Right renal cortex interstitium (tissue), 3 donors: ENCODE measurements at places on chromosomes 5 and 9.

GRCh38 chr5:53416144-53416738 lies 64.2 kb upstream of the FST start:
- no peak for DNase-seq

DNA sequence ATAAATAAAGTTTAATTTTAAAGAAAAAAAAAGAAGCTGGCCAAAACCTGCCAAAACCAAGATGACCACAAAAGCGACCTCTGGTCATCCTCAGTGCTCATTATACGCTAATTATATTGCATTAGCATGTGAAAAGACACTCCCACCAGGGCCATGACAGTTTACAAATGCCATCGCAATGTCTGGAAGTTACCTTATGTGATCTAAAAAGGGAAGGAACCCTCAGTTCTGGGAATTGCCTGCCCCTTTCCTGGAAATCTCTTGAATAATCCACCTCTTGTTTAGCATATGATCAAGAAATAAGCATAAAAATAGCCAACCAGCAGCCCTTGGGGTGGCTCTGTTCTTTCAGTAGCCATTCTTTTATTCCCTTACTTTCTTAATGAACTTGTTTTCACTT lies 178.3 kb upstream of the MAP1B start:
- DNase-seq = no peak

GRCh38 chr9:91248707-91249106 lies 113.0 kb downstream of the AUH start:
- DNase-seq = no peak

DNA sequence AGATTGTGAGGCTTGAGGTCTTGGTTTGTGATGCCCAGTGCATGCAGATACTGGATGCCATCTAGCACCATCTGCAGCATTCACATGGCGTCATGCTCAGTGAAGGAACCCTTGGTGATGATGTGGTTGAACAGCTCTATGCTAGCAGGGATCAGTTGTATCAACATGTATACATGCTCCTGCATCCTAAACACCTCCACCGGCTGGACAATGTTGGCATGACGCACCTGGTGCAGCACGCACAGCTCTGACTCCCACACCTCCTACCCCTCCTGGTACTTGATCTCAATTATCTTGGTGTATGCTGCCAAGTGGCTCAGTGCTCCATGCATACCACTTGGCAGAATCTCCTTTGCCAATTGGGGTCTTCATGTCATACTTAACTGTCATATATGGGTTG lies 49.1 kb downstream of the MTREX start:
- no peak for DNase-seq

GRCh38 chr9:78357165-78357873 lies 60.4 kb downstream of the PSAT1 start:
- DNase-seq = no peak

DNA sequence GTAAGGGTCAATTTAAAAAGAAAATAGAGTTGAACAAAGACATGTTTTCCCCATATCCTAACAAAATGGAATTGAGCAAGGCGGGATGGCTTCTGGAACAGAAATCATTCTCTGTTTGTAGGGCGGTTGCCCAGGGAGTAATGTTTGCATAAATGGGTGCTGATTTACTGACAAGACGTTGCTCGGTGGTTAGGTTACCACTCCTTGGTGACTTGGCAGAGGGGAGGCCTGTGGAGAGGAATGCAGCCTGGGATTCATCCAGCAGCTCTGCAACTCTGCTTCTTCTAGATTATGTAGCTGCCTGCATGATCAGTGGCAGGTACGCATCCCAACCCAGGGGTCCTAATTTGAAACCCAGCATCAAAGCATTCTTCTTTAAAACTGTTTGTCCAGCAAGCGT lies 200.2 kb downstream of the CFAP90 start:
- no peak for DNase-seq

GRCh38 chr5:2017540-2018389 lies 135.0 kb upstream of the IRX4 start:
- no peak for DNase-seq

DNA sequence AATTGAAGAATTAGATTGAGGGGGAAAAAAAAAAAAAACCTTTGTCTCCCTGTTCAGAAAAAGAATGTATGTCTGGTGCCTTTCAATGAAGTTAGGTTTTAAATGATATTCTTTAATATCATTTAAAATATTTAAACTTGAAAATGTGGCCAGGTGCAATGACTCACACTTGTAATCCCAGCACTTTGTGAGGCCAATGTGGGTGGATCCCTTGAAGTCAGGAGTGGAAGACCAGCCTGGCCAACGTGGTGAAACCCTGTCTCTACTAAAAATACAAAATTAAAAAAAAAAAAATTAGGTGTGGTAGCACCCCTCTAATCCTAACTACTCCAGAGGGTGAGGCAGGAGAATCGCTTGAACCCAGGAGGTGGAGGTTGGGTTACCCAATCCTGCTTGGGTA lies 111.1 kb upstream of the RASA1 start:
- DNase-seq = no peak

GRCh38 chr9:104071589-104071988 lies 22.5 kb upstream of the SMC2 start:
- no peak for DNase-seq

DNA sequence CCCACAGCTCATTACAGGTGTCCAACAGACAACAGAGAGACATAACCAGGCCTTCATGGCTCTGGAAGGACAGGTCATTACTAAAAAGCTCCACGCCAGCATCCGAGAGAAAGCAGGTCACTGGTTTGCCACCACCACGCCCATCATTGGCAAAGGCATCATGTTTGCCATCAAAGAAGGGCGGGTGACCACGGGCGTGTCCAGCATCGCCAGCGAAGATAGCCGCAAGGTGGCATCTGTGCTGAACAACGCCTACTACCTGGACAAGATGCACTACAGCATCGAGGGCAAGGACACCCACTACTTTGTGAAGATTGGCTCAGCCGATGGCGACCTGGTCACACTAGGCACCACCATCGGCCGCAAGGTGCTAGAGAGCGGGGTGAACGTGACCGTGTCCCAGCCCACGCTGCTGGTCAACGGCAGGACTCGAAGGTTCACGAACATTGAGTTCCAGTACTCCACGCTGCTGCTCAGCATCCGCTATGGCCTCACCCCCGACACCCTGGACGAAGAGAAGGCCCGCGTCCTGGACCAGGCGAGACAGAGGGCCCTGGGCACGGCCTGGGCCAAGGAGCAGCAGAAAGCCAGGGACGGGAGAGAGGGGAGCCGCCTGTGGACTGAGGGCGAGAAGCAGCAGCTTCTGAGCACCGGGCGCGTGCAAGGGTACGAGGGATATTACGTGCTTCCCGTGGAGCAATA lies 29.3 kb upstream of the WWC1 start:
- DNase-seq = no peak

DNA sequence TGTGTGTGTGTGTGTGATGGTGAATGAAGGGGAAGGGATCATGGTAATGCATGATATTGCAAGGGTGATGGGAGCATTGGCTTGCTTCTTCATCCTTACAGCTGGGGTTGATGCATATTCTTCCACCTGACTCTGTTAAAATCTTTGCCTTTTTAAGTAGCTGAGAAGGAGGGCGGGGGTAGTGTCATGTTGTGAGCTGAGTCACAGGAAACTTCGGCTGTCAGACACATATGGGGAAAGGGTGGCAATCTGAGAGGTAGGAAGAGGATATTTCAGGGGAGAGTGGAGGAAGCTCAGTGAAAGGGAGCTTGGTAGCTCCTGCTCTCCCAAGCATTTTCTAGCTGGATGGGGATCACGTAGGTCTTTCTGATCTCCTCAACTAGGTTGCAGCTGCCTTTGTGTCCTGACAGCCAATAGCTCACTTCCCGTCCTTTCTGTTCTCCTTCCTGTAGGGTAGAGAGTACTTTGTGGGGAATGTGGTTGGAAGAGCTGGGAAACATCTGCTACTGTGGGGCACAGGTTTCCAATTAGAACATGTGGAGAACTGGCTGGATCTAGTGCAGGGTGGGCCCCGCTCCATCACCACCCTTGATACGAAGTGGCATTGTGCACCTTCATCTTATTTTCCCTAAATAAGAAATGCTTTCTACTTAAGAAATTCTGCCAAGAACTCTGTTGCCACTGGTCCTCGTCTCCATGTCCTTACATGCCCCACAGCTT lies 18.1 kb upstream of the CLK4 start:
- DNase-seq = no peak

- no peak for DNase-seq
Observed at GRCh38 chr9:21454149-21454548, 13.9 kb downstream of the IFNA1 start.

GRCh38 chr5:54985301-54986268 lies at the start of gene ESM1:
Gene ESM1 (minus strand): TSS chr5:54985593. CDS start chr5:54985517, 76 bp downstream.
- no peak for DNase-seq

- DNase-seq = no peak
Observed at GRCh38 chr9:104556830-104557634, 11.9 kb upstream of the OR13C8 start.

DNA sequence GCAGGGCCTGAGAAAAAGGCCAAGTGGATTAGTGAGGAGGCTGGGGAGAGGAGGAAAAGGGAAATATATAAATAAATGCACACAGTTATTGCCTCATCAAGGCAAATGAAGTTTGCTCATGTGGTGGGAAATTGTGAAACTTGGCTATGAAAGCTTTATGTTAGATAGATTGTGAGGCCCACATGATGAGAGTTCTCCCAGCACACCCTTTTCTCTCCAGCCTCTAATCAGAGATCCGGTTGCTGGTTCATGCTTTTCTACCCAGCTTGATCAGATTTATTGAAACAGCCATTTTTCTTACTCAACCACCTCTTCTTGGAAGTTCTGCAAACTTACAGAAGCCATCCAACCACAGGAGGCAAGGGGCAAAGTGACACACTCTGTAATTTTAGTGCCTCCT lies 125.8 kb upstream of the KLF4 start:
- no peak for DNase-seq

GRCh38 chr5:58902765-58903164 lies 319.9 kb downstream of the RAB3C start:
- DNase-seq = no peak

- DNase-seq = no peak
Observed at GRCh38 chr5:82549263-82549662, 271.1 kb upstream of the RPS23 start.

DNA sequence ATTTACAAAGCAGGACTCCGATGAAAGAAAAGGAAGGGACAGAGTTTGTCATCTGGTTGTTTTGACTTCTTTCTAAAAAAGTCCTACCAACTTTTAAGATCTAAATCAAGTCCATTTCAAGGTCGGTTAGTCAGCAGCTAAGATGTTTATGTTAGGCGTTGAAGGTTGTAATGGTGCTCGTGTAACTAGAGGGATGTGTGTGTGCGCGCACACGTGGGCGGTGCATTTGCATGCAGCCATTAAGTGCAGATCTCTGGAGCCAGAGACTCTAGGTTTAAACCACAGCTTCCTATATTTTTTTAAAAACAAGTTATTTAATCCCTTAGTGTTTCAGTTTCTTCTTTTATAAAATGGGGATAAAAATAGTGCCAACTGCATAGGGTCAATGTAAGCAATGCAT lies 77.0 kb upstream of the SMIM32 start:
- DNase-seq = no peak

DNA sequence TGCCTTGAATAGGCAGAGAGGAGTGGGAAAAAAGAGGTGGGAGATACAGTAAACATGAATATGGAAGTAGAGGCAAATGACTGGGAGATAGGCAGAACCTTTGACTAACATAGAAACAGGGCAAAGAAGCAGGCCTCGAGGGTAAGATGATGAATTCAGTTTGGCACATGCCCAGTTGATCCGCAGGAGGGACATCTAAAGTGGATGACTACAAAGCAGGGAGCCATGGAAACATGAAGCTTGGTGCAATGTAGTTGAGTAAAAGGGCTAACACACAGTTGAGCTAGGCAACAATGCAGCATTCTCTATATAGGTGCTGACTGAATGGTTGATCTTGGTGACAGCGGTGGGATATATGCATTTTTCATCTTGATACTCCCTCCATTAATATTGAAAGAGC lies 253.8 kb downstream of the DMRT2 start:
- DNase-seq = no peak

GRCh38 chr9:133945314-133945975 lies 46.7 kb downstream of the VAV2 start:
- no peak for DNase-seq

DNA sequence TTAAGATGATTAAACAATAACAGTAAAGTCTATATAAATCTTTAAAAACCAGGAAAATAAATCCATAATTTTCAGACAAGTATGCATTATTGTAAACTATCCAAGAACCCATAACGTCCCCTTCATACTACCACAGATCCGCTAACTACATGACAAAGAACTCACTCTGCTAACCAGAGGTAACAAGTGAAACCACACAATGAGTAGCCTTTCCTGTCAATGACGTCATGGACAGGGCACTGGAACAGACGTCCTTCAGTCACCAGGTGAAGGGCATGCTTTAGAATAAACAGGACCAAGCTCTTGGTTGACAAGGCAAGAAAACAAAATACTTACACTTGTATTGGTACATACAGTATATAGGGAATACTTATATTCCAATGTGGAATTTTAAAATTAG lies 45.2 kb downstream of the RNF130 start:
- no peak for DNase-seq

- no peak for DNase-seq
Observed at GRCh38 chr5:127002390-127002789, 28.0 kb downstream of the MARCHF3 start.

DNA sequence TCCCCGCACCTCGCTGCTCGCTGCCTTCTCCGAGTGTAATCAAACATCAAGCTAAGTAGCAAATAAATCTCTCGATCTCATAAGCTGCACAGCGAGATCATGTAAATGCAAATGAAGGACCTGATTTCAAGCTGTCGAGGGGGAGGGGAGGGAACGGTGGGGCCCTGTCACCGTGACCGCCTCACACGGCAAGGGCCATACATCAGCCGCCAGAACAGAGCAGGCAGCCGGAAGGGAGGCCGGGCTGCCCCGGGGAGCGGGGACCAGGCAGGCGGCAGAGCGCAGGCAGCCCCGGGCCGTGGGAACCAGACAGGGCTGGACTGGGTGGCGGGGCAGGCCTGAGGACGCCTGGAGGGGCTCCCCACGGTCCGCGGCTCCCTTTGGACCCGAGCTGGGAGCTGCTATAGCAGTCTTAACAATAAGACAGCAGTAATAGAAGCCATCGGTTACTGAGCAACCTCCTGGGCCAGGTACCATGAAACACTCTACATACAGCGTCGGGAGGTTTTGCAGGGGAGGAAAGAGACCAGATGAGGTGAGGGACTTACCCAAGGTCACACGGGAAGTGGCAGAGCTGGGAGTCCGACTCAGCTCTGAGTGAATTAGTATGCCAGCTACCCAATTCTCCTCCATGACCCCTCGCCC lies 76.8 kb downstream of the CFAP77 start:
- DNase-seq = no peak

DNA sequence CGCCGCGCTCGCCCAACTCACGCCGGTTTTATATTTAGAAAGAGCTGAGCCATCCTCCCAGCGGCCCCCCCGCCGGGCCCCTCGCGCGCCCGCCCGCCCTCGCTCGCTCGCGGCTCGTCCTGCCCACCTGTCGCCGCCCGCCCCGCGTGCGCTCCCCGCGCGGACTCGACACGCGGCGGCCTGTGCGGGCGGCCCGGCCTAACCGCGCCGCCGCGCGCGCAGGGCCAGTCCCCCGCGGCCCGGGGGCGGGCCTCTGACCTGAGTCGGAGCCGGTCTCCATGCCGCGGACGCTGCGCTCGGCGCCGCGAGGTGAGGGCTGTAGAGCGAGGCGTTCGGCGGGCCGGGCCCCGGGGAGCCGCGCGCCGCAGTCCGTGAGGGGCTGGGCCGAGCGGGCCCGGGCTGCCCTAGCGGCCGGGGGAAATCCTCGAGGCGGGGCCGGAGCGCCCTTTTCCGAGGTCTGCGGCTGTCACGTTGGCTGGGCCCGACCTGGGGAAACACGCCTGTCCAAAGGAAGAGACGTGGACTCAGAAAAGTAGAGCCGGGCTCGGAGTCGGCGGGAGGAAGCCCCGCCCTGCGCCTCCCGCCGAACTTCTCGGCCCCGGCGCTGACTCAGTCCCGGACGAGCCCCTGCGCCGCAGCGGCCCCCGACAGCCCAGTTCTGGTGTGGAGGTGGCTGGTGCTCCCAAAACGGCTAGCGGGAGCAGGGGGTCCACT lies at the start of gene ECPAS:
TSS of gene ECPAS (minus strand) at position 526 of the 714 bp plus-strand sequence. CDS start 11,465 bp downstream, outside the sequence.
- DNase-seq = peak; percentile 29
